ENCODE measurements at places on chromosomes 5 and 9. TPM values are rescaled to one million over a fixed set of nuclear protein-coding genes. Genes with fewer than 3 reads are reported as not detected.

STPG3 gene
- total RNA-seq, result not detected

MARCOL gene
- not detected for total RNA-seq

CTXN3 gene
- not detected for total RNA-seq

S100Z gene
- total RNA-seq, result not detected

SPATA31E1 gene
- total RNA-seq, result 0.03 TPM

FOXD4 gene
- 0.82 TPM for total RNA-seq

BNC2 gene
- 4.1 TPM for total RNA-seq

RANBP17 gene
- total RNA-seq, result 2.0 TPM

ADGRV1 gene
- 0.69 TPM for total RNA-seq

TCF7 gene
- 15.3 TPM for total RNA-seq

SPEF2 gene
- 2.3 TPM for total RNA-seq

TSSK1B gene
- not detected for total RNA-seq

PCDHB10 gene
- total RNA-seq, result 0.02 TPM

ERCC6L2 gene
- total RNA-seq, result 13.4 TPM
